ENCODE measurements at places on chromosomes 12 and 14.

DNA sequence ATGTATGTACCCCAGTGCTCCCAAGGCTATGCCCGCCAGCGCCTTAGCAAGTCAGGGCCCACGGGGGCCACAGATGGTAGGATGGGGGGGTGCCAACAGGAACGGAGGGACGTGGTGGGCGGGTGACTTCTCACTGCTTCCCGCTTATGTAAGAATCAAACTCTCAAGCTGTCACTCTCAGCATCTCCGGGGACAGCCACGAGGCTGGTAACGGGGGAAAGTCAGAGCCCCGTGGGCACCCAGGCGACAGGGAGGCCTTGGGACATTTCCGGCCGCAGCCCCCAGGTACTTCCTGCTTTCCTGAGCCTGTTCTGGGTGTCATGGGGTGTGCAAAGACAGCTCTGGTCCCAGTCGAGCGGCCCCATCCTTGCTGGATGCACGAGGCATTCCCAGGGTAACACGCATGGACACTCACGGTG is 59.3 kb downstream of the TESC start:
- no peak for DNase-seq

- no peak for DNase-seq
Observed at GRCh38 chr14:65961004-65961403, 525.2 kb upstream of the CCDC196 start.

DNA sequence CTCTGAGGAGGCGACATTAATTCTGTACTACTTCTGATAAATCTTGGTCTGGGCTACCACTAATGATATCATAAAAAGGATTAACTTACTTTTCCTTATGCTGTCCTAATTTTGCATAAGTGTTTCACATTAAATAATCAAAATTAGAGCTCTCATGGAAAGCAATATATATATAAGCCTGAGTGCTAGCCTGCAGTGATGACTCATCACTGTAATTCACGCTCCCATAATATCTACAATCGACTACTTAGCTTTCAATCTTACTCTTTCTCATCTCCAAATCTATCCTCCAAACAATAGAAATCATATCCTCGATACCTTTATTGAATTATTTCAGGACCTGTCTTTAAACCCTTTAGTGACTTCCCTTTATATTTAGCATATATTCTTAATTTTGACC is 701.3 kb downstream of the RERGL start:
- DNase-seq, result no peak

DNA sequence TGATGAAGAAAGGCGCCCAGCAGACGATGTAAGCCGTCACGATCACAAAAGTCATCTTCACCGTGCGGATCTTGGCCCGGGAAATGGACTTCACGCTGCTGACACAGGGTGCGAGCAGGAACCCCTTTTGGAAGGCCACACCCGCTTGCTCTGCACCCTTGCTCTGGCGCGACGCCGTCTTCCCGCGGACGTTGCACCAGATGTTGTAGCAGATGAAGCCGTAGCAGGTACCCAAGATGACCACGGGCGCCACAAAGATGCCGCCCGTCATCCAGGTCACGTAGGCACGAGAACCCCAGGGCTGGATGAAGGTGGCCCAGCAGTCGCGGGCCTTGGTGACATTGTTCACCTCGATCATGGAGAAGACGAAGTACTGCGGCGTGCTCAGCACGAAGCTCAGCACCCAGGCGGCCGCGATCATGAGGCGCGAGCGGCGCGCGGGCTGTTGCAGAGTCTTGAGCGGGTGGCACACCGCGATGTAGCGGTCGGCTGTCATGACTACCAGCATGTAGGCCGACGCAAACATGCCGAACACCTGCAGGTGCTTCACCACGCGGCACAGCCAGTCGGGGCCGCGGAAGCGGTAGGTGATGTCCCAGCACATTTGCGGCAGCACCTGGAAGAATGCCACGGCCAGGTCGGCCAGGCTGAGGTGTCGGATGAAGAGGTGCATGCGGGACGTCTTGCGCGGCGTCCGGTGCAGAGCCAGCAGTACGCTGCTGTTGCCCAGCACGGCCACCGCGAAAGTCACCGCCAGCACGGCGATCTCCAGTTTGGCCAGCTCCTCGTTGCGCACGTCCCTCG is 890 bp downstream of the AVPR1A start:
- DNase-seq, result no peak

- DNase-seq, result no peak
Observed at GRCh38 chr12:48986720-48987291, 8.7 kb downstream of the WNT1 start.

DNA sequence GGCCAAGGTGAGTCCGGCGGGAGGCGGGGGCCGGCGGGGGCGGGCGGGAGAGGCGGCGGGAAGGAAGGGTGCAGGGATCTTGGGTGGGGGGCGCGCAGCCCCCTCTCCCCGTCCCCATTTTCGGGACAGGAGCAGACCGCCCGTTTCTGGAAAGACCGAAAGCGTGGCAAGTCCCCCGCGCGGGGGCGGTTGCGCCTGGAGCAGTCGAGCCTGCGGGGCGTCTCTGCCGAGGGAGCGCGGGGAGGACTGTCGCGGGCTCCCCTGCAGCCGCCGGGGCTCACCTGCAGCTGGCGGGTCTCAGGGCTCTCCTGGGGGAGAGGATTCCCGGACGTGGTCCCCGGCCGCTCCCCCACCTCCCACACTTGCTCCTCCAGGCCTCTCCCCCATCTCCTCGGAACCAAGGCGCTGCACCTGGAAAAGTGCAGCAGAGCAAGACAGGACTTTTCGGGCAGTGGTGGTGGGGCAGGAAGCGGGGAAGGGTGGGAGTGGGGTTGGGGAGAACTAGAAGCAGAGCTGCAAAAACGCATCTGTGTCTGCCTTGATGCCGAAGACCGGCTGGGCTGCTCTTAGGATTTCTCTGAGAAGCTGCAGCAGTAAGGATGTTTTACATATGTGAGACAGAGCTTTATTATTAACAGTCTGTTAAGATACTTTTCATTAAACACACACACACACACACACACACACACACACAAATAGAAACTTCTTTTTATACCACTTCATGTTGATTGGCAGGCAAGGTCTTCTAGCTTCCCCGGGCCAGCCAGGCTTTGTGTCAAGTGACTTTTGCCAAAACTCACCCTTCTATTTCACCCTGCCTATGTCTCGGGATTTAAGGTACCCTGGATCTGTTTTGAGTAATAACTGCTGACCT is 677 bp downstream of the C12orf75 start:
- DNase-seq, result peak; percentile 25

Measured in SK-N-DZ (cell line).